ENCODE measurements at places on chromosomes 1 and 21.
A peak's percentile ranks its signal among the peaks of the same experiment; 100 is the strongest.

GRCh38 chr1:8625981-8626898, 191.2 kb downstream of the RERE start:
- DNase-seq: peak; percentile 98

DNA sequence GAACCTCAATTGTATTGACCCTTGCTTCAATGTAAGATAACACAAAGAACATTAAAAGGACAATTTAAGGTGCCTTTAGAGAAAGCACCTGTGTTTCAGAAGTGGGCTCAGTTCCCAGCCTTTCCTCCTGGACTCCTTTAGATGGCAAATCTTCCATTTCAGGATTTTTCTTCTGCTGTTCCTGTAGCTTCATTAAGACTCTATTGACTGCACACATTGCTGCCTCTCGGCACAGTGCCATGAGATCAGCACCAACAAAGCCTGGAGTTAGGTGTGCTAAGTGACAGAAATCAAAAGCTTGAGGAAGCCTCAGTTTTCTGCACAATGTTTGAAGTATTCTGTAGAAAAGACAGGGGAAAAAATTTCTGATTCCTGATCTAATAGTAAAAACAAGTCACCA, 40.6 kb downstream of the NVL start:
- DNase-seq: no peak

DNA sequence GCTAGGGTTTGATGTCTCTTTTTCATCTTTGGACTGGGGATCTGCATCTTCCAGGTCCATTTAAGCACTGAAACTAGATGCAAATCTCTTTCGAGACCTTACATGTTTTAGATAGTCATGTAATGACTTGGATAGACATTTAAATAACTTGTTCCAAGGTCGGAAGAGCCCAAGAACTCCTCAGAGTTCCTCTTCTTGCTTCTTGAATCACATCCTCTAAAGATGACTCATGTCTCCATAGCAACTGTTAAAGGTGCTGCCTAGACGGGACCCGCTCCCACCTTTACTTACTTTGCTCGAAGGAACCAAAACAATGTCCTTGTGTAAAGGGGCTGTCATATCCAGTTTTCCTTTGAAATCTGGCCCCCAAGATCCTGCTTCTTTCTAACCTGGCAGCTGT, 130.0 kb downstream of the EDEM3 start:
- peak; percentile 10 for DNase-seq

GRCh38 chr1:9385801-9386573, 93.3 kb downstream of the SPSB1 start:
- DNase-seq: no peak

GRCh38 chr1:199546323-199546722, 481.2 kb upstream of the NR5A2 start:
- DNase-seq: no peak

- peak; percentile 93 for DNase-seq
Observed at GRCh38 chr1:46522184-46522968, 29.1 kb downstream of the KNCN start.

GRCh38 chr1:37502104-37502503, 12.5 kb downstream of the MEAF6 start:
- DNase-seq: no peak

GRCh38 chr1:40662151-40662550, 3.3 kb downstream of the RIMS3 start:
- peak; percentile 57 for DNase-seq

- no peak for DNase-seq
Observed at GRCh38 chr1:205073511-205073910, 10.7 kb downstream of the TMEM81 start.

- DNase-seq: no peak
Observed at GRCh38 chr1:232328486-232329102, 301.3 kb downstream of the SIPA1L2 start.

GRCh38 chr1:236044341-236044740, 20.5 kb downstream of the NID1 start:
- no peak for DNase-seq

DNA sequence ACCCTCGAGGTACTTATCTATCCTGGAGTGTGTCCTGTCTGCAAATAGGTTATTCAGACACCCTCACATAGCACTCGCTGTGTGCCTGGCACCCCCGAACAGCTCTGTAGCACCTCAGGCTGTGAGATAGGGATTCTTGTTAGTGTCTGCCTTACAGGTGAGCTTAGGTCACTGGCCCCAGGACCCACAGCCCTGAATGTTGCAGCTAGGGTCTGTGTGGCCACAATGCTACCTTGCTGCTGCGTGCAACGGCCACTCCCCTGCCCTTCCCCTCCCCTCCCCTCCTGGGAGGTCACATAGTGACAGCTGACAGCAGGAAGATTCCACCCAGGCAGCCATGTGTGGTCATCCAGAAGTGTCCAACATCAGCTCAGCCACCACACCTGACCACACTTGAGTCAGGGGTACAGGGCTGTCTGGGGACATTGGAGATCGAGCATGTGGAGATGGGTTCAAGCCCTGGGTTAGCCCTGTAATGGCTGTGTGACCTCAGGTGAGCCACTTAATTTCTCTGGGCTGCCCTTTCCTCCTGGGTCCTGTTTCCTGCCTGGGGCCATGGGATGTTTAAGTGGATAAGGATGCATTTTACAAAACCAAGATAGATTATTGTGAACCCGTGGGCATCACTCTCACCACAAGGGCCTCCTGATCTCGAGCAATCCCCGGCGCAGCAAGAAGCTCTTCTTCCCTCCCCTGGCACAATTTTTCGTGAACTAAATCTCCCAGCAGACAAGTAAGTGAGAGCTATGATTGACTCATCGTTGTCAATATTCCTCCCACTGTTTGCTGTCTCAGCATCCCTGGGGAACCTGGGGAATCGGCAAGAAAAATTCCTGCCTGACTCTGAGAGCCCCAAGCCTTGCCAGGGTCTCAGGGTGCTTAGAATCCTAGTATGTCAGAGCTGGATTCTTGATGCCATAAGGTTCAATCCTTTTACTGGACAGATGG, 208.7 kb downstream of the PTPRU start:
- no peak for DNase-seq

GRCh38 chr1:91201694-91202093, 179.9 kb upstream of the ZNF644 start:
- DNase-seq: no peak

DNA sequence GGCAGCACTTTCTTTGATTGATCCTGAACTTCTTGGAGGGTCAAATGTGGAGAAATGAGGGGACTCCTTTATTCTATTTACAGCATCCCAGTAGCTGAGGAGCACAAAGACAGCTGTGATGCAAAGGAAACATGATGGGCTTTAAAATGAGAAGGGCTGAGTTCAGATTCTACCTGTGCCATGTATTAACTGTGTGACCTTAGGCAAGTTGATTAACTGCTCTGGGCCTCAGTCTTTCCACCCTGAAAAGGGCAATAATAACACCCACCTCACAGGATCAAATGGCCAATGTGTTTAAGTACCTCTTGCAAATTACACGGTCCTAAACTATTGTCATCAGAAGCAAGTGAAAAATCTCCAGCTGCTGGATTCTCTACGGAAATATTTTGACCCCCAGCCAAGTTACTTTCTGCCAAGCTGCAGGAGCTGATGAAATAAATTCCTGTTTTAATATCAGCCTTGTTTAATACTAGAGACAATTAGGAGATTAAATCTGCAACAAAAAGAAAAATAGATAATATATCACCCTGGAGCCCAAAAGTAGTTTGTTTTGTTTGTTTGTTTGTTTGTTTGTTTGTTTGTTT, 15.7 kb downstream of the TMEM81 start:
- DNase-seq: no peak

DNA sequence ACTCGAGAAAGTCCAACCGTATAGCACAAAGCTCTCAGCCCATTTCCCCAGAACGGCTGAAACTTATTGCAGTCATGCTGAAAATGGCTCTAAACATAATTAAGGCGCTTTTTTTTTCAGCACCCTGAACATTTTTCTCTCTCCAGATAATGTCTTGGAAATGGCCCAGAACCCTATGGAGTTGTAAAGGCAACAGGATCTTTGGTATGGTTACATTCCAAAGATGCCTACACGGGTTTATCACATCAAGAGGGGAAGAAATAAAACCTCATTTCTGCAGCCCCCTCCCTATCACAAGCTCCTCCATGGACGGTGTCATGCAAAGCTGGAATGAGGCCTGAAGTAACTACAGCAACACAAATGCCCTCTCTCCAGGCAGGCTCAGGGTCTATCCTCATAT, 126.4 kb upstream of the GALNT2 start:
- DNase-seq: peak; percentile 65

DNA sequence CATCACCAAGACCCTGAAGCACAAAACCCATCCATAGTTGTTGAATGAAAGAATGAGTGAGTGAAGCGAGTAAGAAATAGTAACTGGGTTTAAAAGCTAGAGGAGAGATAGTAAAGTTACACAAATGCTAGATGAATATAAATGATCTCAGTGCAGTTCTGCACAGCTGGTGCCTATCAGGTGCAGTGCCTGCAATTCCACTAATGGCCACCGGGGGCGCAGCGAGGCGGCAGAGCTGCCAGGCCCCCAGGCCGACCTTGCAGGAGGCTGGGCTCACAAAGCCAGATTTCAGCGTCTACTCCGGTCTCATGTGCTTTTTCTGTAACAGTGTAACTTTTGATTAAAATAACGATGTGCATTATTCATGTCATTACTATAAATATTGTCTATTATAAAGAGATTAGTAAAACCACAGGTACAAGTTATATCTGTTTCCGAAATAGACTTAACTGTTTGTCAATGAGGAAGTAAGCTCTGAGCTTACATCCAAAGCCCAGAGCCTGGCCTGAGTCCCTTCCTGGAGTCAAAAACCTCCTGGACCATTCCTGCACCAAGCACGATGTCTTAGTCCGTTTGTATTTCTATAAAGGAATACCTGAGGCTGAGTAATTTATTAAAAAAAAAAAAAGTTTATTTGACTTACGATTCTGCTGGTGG, 477.6 kb downstream of the NPHP4 start:
- peak; percentile 3 for DNase-seq

DNA sequence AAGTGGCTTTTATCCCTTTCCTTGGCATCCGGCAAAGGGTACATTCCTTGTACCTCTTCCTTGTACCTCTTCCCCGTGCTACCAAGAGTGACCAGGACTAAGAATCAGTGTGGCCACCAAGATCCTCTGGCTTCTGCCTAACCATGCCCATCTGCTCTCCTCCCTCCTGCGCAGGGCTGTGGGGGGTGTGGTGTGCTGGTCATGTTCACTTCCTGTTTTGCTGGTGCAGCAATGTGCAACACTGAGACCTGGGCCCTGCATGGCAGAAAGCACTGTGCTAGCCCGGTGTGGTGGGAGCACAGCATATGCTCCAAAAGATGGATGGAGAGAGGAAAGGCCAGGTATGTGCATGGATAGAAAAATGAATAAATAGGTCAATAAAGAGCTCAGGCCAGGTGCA, 33.3 kb upstream of the TENT5C start:
- DNase-seq: no peak
